CD4-positive, alpha-beta T cell (primary cell): ENCODE measurements at places on chromosomes 3 and 15.

- no peak for DNase-seq
These were observed 50.6 kb upstream of the ULK4 start for GRCh38 chr3:42012383-42012934.

DNA sequence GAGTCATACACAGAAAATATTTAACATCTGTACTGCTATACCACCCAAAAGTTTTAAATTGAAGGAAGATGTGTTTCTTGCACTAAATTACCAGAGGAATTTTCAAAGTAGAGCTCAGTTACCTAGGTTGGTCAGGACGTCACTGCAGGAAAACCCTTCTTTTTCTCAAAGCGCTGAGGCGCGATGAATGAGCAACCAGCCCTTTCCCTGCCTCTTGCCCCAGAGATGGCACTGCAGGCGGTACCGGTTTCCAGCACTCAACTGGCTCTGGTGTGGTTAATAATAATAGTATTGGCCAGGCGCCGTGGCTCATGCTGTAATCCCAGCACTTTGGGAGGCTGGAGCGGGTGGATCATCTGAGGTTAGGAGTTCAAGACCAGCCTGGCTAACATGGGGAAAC lies 49.3 kb downstream of the HES1 start:
- DNase-seq: no peak

DNA sequence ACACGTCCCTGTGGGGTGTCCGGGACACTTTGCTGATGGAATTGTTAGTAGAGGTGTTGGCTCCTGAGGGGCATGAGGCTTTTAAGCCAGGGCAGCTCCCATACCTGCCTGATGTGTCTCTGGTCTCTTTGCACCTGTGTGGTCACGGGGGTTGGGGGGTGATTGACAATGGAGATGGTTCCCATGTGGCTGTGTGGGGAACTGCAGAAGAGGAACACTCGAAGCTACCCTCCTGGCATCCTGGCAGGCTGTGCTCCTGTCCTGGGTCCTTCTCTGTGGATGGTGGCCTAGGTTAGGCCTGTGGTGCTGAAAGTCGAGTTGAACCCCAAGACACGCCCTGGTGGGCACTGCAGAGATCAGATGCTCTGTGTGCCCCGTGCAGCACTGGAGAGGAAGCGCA lies 73.4 kb downstream of the HMCES start:
- no peak for DNase-seq

- DNase-seq: no peak
These were observed 44.4 kb upstream of the GK5 start for GRCh38 chr3:142269767-142270166.

DNA sequence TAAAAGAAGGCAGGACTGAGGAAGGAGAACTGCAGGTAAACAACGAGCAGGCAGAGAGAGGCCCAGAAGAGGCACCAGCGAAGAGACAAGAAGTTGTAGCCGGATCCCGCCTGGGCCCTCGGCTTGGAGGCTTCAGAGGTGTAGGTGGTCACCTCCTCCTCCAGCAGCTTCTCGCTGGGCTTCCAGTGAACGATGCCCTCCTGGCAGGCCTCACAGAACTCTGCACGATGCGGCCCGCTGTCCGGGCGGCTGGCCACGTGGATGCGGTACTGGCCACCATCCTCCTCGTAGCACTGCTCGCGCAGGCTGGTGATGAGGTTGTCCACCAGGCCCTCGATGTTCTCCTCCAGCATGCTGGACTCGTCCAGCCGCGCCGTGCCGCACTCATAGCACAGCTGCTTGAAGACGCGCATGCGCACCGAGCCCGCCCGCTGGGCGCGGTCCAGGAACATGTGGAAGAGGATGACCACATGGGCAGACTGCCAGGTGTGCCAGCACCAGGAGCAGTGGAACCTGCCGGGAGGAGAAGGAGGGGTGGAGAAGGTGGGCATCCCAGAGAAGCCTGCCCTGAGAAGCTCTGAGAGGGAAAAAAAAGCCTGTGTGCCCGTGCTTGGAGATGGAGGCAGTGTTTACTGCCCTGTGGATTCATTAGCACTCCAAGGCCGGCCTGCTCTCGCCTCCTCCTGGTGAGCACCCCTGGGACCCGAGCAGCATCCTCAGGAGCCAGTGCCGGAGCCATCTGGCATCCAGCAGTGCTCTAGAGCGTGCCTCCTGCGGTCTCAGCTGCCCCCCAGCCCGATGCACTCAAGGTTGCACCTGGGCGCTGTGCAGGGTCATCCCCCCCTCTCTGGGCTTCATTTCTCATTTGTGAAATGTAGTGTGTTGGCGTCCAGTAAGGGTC lies 3.6 kb downstream of the RTP2 start:
- no peak for DNase-seq

DNA sequence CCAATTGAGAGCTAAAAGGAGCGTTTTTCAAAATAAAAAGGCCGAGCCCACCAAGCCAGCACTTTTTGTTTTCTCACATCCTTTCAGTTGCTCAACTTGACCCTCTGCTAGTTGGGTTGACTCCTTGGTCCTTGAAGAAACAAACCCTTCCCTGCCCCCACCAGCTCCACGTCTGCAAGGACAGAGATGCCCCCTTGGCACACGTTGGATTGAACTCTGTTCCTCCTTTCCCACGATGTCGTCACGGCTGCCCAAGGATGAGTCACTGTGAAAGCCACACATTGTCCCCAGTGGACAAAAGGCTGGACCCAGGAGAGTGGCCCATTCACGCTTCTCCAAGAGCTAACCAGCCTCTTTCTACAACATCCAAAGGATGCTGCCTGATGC lies 43.0 kb upstream of the SPATA12 start:
- DNase-seq: no peak

DNA sequence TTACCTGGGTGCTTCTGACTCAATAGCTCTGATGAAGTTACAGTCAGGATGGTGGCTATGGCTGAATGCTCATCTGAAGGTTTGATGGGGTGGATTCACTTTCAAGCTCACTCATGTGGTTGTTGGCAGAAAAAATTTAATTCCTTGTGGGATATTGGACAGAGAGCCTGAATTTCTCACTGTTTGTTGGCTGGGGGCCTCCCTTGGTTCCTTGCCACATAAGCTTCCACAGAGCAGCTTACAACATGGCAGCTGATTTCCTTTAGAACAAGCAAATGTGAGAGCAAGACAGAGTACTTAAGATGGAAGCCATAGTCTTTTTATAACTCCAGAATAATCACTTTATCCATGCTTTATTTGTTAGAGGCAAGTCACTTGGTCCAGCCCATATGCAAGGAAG lies 150.6 kb downstream of the PPM1L start:
- DNase-seq: no peak

DNA sequence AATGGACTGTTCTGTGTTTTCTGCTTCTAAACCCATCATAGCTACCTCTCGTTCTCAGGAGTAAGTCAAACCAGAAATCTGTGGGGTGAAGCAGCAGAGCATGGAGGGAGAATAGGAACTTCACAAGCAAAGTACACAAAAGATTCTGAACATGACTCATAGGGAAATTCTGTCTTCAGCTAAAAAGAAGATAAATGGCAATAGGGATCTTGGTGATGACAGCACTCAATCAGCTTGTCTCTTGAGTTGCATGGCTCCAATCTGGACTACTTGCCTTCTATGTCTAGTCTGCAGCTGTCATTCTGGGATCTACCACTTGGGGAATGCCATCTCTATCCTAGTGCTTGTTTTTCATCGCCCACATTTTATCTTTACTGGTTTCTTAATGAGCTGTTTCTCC lies 13.5 kb upstream of the GRAMD1C start:
- DNase-seq: no peak

GRCh38 chr15:38706956-38707355 lies 142.3 kb upstream of the RASGRP1 start:
- no peak for DNase-seq

DNA sequence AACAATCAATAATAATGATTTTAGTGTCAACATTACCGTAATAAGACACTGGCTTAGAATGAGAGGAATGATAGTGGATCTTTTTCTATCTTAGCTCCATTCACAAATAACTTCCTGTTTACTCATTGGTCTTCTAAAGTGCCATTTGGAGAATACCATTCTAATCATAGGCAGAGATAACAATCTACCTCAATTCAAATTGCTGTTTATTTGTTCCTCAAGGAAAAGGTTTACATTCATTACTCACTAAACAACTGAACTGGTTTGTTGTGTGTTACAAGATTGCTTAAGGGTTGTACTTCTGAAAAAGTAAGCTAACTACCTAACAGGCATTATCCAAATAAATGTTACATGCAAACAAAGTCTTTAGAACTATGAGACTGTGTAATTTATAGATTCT lies 8.1 kb upstream of the PCOLCE2 start:
- DNase-seq: no peak

DNA sequence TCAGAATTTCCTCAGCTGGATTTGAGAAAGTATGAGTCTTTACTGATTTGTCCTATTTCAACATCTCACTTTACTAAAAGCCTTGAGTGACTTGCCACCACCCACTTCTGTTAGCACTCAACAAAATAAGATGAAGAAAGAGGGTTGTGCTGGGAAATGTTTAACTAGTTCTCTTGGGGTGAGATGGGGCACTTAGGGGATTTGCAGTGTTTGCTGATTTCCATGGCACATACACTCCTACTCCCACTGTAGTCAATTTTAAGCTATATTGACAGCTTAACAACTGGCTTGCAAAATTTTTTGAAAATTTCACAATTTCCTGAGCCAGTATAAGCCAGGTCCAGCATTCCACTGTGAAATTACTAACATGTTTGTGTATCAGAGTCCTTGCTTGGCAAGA lies 463.1 kb upstream of the ARHGEF26 start:
- no peak for DNase-seq

DNA sequence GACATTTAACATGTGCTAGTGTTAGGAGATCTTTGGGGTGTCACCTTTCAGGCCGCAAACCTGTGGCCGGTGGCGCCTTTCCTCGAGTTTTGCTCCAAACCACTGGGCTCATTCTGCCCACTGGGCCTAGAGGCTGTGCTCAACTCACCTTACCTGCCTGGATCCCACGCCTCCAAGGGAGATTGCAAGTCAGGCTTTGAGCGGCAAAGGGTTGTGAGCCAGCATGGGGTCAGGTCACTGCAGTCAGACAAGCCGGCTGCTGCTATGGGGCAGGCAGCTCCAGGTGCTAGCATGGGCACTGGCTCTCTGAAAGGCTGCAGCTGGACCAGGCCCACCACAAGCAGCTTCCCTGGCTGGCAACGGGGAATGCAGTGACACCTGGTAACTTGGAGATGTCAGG lies 265.5 kb downstream of the ZBBX start:
- no peak for DNase-seq

DNA sequence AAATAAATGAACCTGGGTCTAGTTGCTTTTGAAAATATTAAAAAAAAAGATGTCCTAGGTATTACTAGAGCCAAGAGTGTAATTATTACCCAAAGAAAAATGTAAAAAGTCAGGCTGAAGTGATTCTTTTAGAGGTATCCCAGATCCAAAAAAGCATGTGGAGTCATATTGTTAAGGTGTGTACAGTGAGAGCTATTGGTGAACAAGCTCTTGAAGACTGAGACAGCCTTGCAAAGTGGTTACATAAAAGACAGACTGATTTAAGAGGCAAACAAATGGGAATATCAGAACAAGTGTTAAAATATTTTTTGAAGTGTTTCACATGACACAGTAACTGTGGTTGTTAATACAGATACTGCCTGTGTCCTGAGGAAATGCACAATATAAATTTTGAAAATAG lies 624.5 kb downstream of the PLOD2 start:
- DNase-seq: no peak

DNA sequence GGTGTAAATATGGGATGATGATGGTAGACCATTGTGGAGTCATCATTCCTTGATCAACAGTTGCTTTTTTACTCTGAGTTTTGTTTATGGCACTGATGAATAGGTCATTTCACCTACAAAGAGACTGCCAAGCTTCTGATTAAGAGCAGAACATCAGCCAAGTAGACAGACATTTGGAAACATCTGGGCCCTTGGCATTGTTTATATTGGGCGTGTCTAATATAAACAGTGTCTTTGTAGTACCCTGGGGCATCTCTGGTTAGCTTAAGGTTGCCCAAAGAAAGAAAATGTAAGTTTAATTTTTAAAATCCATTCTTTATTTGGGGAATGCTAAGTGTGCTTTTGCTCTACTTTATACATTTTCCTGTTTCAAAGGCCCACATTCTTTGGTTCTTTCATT lies 377.0 kb downstream of the FEZF2 start:
- DNase-seq: no peak

- no peak for DNase-seq
These were observed 354.7 kb downstream of the MCTP2 start for GRCh38 chr15:94586099-94586498.

GRCh38 chr3:144655423-144655822 lies 683.8 kb downstream of the DIPK2A start:
- DNase-seq: no peak

- DNase-seq: peak; percentile 27
These were observed 68.0 kb downstream of the ATP2B2 start for GRCh38 chr3:10437272-10437994.

DNA sequence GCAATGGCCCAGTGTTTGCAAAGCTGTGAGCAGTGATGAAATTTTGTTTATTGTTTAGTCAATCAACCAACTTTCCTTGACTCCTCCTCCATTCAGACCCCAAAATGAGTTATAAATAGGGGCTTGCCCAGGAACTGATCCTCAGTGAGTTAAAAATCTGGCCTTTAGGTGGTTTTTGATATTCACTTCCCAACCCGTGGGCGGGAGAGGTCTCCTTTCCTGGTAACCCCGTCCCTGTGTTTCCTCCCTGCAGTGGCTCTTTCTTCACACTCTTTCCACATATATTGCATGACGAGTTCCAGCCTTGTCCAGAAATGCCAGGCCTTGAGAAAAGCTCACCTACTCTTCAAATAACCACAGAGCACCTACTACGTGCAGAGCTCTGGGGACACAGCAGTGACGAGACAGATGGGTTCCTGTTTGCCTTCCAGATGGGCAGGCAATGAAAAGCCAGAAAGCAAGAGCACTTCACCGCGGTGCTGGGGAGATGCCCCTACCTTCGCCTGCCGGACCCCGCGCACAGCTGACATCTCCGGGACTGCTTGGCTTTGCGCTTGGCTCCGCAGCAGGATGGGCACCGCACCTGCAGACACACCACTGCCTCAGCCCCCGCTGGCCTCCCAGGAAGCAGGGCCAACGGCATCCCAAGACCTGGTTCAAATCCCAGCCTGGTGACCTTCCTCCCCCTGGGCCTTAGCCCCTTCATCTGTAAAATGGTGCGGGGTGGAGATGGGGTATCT lies 17.2 kb downstream of the SSUH2 start:
- DNase-seq: no peak

- no peak for DNase-seq
These were observed 32.5 kb upstream of the CCDC54 start for GRCh38 chr3:107344722-107345121.

DNA sequence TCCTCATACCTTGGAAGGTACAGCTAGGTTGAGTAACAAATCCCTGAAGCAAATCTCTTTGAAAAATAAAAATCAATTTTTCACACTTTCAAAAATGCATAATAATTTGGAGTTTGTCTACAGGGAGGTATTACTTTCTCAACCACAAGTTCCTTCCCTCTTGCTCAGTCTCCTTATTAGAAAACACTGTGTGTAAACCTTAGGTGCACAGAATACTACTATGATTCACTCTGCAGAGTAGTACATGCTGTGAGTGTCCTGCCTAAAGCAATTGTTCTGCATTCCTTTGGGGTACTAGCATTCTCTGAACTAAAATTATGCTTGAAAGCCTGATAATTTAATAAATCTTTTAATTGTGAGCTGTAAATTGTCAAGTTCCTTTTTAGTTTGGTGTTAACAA lies 115.9 kb upstream of the EPHA3 start:
- no peak for DNase-seq

- no peak for DNase-seq
These were observed 6.8 kb downstream of the GATA2 start for GRCh38 chr3:128486205-128486628.

- DNase-seq: no peak
These were observed 34.0 kb upstream of the GK5 start for GRCh38 chr3:142259359-142259758.

- no peak for DNase-seq
These were observed 66.2 kb downstream of the RASA2 start for GRCh38 chr3:141553055-141553454.

- DNase-seq: no peak
These were observed 19.6 kb upstream of the C15orf61 start for GRCh38 chr15:67501177-67501835.
